ENCODE measurements at places on chromosomes 7 and 10.

DNA sequence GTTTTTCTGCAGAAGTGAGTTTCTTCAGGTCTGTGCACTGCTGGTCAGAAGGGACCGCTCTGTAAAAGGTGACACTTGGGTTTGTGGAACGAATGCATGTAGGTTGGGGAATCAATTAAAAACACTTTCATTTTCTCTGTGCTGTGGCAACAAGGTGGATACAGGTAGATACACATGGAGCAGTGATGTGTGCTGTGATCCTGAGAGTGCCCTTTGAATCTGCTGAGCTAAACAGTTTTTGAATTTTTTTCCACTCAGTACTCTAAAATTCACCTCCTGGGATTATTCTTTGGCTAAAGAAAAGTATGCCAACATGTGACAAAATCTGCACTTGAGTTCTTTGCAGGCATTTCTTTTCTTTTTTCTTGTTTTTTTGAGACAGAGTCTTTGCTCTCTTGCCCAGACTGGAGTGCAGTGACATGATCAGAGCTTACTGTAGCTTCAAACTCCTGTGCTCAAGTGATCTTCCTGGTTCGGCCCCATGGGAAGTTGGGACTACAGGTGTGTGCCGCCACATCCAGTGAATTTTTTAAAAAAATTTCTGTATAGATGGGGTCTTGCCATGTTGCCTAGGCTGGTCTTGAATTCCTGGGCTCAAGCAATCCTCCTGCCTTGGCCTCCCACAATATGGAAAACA lies 338.9 kb downstream of the EXOC4 start:
- no peak for DNase-seq

DNA sequence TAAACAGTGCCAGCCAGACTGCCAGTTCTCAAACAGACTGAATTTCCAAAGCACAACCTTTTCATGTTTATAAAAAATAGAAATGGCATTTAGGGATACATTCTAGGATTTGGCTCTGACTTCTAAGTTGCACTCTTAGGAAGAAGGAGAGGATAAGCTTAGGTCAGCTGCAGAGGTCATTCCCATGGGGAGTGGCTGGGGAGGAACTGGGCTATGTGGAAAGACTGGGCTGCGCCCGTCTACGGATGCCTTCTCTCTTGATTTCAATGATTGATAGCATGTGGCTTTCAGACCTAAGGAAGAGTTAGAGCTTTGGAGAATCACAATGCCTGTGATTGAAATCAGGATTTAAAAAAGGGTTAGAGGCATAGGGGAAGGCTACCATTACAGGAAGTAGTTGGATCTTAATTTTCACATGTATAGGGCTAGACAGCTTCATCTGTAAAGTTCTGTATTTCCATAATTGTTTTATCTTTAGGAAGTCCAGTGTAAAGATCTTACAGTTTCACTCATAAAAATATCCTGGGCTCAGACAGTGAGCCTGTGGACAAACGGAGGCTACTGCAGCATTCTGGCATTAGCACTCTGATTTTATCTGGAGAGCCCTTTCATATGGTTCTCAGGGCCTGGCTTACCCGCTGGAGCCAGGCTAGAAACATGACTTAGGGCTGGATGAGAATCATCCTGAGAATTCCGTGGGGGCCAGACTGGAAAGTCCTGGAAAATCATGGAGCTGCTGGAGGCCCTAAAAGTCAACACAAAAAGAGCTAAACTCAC lies 29.5 kb downstream of the NUDT5 start:
- no peak for DNase-seq

DNA sequence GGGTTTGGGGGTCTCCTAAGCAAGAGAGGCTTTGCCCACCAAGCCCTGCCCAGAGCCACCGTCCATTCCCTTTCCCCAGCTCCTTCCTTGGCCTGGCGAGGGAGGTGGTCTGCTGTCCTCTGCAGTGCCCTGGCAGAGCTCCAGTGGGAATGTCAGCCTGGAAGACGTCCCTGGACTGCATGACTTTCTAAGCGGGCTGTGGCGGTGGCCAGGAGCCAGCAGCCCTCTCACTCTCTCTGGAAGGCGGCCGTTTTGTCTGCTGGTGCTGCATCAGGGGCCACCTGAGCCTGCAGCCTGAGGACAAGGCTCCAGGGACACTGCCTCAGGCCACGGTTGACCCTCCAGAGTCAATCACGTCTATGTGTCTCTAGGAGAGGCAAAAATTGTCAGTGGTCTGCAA lies 271.0 kb downstream of the SKAP2 start:
- no peak for DNase-seq

GRCh38 chr7:151694828-151695580 lies 175.3 kb upstream of the RHEB start:
- DNase-seq, result no peak

DNA sequence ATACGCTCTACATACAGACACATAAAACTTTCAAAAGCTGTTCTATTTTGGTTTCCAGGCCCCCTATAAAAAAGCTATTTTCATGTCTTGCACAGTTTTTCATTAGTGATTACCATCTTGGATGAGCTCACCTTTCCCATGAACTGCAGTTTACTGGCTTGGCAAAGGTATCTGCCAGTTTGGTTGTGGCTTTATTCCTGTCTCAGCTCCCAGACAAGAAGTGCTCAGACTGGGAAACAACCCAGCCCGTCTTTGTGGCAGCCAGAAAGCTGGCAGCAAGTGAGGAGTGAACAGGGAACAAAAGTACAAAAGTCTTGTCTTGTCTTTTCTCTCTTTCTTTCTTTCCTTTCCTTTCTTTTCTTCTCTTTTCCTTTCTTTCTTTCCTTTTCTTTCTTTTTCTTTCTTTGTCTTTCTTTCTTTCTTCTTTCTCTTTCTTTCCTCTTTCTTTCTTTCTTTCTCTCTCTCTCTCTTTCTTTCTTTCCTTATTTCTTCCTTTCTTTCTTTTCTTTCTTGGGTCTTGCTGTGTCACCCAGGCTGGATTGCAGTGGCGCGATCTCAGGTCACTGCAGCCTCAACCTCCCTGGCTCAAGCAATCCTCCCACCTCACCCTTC lies 138.8 kb downstream of the CFAP58 start:
- no peak for DNase-seq

- no peak for DNase-seq
Measured at GRCh38 chr10:4837551-4837950, 11.5 kb downstream of the AKR1E2 start.

GRCh38 chr7:75572396-75572795 lies 80.3 kb downstream of the SPDYE5 start:
- no peak for DNase-seq

GRCh38 chr10:133254421-133255120 lies 16.9 kb downstream of the VENTX start:
- DNase-seq, result no peak

DNA sequence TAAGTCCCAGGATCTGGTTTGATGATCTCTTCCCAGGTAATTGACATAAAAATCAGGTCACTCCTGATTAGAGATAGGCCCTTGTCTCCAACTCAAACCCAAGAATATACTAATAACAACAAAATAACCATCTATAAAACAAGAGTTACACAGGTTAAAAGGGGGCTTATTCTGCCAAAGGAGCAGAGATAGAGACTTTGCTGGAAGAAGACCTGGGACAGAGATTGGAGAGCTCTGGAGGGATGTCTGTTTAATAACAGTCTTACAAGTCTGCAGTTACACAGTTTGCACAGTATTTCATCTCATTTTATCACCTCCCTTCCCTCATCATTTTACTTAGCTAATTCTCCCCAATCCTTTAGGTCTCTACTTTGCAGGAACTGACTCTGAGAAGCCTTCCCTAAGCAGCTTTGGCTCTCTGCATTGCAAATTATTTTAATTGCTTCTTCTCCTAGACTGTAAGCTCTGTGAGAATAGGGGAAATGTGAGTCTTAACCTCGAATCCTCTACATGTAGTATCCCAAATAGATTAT lies 3.7 kb upstream of the ZNF438 start:
- DNase-seq, result no peak

GRCh38 chr7:6032641-6033040 lies 1.5 kb downstream of the ANKRD61 start:
- DNase-seq, result peak; percentile 50
